Jurkat, Clone E6-1 (cell line): ENCODE measurements at places on chromosomes 4 and X.

DNA sequence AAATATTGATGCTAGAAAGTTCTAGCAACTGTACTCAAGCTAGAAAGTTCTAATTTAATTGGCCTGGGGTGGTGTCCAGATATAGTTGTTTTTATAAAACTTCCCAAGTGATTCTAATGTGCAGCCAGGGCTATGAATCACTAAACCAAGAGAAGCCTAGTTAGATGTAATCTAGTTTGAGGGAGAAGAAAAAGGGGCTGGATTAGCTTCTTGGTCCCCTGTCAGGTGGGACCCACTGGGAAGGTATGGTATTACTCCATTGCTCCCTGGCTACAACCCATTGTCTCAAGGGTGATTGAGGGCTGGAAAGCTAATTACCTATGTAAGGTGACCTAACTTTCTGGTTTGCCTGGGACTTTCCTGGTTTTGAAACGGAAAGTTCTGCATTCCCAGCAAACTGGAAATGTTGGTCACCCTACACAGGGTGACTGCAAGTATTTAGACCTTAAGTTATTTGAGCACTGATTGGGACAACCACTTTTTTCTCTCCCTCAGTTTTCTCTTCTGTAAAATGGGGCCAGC lies 23.9 kb upstream of the MSN start:
- DNase-seq, result no peak

GRCh38 chr4:22969287-22969896 lies 276.7 kb downstream of the GBA3 start:
- no peak for DNase-seq

DNA sequence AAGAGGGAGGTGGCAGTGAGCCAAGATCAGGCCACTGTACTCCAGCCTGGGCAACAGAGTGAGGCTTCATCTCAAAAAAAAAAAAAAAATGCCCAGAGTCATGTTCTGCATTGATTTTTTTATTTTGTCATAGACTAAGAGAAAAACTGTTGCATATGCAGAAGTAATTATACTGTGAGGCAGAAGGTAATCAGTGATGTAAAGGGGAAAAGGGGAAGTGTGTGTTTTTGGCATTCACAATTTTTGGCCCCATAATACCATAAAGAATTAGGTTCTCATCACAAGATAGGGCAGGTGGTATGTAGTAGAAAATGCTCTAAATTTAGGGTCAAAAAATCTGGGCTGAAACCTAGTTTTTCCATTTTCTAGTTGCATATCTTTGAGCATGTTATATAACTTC lies 47.3 kb upstream of the GAB1 start:
- DNase-seq, result no peak

DNA sequence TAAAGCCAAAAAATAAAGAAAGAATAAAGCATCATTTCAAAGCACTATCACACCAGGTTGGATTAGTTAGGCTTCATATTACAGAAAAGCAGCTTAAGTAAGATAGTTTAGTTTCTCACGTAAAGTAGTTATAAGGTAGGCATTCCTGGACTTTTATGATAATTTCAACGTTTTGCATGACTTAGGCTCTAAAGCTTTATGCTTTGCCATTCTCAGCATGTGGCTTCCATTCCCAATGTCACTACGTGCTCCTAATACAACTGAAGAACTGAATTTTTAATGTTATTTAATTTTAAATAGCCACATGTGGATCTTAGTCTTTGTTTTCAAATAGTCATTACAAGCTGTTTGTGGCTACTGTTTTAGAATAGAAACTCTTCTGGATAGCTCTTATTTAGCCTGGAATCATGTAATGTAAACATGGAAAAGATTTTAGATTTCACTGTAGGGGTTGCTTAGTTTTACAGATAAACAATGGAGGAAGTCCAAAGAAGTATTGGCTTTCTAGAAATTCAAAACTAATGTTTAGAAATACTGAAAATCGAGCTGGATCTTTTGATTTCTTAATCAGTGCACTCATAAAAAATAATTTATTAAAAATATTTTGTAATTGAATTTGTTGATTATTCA lies 710.0 kb downstream of the IL1RAPL1 start:
- DNase-seq, result no peak

GRCh38 chr4:145179281-145179860 lies 1.0 kb downstream of the OTUD4 start:
- DNase-seq, result peak; percentile 16

DNA sequence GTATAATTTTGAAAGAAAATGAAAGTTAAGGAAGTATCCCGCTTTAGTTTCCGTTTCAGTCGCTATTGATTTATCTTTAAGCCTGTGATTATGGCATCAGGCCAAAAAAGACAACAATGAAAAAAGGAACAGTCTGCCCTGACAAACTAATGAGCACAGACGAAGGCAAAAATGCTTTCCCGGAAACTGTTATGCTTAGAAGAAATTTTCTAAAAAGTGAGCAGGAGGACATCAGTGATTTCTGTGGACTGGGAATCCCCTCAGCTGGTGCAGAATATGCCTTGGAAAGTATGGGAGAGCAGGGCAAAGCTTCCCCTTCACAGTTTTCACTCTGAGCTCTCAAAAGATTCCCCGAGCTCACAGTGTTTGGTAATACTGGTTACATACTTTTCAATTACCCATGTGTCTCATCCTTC lies 5.1 kb upstream of the CXCL10 start:
- DNase-seq, result no peak

DNA sequence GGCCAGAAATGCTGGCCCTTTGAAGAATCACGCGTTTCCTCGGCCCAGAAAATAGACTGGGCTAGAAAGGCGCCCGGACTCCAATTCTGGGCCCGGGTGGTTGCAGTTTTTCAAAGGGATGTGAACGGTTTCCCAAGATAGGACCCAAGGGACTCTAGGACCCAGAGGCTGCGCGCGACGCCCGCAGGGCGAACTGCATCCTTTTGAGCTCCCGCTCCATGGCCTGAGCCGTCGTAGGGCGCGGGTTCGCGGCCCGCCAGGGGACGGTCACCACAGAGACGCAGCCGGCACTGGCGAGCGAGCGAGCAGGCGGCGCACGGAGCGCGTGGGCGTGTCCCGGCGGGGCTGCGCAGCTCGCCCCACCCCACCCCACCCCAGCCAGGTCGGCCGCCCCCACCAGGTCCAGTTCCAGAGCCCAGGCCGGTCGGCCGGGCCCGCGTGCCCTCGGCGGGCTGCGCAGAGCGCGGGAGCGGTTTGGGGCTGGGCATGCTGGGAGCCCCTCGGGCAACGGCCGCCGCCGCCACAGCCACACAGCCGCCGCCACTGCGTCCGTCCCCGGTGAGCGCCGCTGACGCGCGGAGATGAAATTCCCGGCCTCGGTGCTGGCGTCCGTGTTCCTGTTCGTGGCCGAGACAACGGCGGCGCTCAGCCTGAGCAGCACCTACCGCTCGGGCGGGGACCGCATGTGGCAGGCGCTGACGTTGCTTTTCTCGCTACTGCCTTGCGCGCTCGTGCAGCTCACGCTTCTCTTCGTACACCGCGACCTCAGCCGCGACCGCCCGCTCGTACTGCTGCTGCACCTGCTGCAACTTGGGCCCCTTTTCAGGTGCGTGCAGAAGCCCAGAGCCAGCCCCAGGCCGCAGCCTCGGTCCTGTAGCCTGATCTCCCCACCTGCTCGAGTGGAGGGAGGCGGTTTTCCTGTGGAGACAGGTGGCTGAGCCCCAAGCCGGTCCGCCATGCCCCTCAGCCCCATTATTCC lies at the start of gene XK:
Gene XK, plus strand, starts transcription at position 411 of the 979 bp plus-strand sequence. Its CDS starts 171 bp downstream, at position 582.
- DNase-seq, result no peak

DNA sequence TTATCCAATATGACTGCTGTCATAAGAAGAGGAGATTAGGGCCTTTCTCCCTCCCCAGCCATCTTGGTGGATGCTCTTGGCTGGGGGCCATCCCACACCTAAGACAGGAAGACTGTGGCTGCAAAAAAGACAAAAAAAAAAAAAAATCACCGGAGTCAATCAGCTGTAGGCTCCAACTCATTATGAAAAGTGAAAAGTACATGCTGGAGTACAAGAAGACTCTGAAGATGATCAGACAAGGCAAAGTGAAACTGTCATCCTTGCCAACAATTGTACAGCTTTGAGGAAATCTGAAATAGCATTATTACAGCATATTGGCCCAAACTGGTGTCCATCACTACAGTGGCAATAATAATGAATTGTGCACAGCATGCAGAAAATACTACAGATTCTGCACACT lies 5.2 kb downstream of the EGFL6 start:
- DNase-seq, result peak; percentile 2

GRCh38 chrX:77426811-77427210 lies 20.4 kb upstream of the FGF16 start:
- no peak for DNase-seq

- no peak for DNase-seq
Measured at GRCh38 chr4:79604152-79604551, 196.1 kb upstream of the GK2 start.

GRCh38 chr4:86661006-86661405 lies 66.9 kb downstream of the PTPN13 start:
- DNase-seq, result no peak
